ENCODE measurements at places on chromosomes 6 and 20.
A peak's percentile ranks its signal among the peaks of the same experiment; 100 is the strongest.

GRCh38 chr6:16157909-16158308, 29.0 kb downstream of the MYLIP start:
- peak; percentile 51 for DNase-seq

DNA sequence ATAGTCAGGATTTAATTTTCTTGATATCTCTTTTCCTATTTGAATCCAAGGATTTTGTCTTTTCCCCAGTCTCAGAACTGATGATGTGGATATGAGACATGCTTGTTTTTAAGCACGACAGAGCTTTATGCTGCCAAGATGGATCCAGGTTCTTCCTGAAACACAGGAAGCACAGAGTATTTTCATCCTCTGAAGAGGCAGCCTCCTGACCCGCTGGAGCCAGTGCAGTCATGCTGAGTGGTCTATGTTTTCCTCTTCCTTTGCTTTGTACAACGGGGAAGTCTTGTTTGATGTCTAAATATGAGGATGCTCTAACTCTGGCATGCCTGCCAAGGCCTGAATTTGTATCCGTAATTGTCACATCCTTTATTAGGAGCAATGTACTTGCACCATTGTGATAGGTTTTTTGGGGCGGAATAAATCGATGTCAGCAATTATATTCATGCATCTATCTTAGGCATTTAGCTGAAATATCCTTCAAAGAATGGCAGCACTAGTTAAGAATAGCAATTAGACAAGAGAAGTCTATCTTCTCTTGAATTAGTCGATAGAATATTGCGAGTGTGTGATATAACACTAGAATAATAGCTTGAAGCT, 407.1 kb upstream of the JAG1 start:
- no peak for DNase-seq

GRCh38 chr6:28695715-28696114, 170.0 kb downstream of the GPX5 start:
- DNase-seq = no peak

- peak; percentile 89 for DNase-seq
Measured at GRCh38 chr6:148999929-149000468, 253.2 kb downstream of the UST start.

DNA sequence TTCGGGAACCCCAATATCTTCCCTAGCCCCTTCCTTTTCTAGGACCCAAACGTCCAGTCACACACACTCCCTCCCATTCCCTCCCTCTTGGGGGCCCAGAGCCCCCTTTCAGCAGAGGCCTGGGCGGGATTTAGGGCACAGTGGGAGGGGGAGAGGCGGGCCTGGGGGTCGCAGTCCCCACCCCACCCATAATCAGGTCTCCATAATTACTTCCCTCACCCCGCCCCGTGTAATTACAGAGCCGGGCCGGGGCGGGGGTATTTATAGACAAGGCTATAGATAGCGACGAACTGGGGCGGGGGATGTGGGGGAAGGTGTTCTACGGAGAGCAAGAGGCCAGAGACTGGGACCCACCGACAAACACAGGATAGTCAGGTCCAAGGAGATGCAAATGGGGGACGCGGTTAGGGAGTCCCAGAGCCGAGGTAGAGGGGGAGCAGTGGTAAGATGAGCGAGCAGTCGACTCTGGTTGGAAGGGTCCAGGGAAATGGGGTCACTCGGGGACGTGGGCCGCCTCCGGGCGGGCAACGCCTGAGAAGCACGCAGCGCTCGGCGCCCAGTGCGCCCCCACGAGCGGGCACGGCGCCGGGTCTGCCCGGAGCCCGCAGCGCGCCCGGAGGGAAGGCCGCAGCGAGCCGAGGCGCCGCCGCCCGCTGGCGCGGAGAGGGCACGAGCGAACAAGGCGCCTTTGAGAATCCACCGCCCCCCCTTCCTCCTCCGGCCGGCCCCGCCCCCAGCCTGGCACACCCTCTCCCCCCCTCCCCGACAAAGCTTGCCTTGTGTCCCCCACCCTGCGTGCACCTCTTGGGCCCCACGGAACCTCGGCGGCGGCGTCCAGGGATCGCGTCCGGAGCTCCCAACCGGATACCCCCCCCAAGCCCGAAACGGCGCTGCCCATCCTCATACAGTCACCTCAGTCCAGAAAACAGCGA, 670 bp upstream of the COL11A2 start:
- DNase-seq = peak; percentile 82

DNA sequence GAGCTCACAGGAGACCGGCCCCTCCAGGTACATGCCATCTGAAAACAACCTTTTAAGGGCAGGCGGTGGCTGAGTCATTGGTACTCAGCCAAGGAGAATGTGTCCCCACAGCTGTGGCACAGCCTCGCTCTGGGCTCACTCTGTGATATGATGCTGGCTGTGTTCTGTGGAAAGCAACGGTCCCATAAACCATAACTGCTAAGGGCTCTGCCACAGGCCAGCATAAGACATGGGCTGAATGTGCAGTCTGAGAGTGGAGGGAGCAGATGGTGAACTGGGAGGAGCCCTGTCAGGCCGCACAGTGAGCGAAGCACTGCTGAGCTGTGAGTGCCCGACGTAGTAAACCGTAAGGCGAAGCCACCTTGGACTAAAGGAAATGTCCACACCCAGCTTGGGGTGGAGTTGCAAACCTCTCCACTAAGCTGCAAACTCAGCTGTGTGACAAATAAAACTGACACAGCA, 375.8 kb downstream of the THBS2 start:
- no peak for DNase-seq

DNA sequence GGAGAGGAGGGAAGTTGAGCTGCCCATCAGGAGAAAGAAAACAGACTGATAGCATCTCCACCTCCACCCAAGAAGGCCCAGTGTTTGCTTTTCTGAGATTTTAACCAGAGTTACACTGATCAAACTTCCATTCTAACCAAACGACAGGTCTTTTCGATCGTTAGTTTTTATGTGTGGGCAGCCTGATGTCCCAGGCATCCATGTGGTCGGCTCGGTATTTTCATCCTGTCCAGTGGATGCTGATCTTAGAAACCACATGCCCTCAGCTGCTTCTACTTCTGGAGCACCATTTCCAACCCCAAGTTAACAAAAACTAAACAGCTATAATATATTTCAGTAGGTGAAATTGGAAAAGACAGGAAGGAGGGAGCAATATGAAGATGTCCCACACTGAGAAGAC, 536.8 kb upstream of the JAG1 start:
- DNase-seq = no peak

- no peak for DNase-seq
Measured at GRCh38 chr6:40163924-40164323, 229.7 kb upstream of the MOCS1 start.
